ENCODE measurements at places on chromosomes 2 and 18. TPM values are rescaled to one million over a fixed set of nuclear protein-coding genes. Genes with fewer than 3 reads are reported as not detected.

Gene CABLES1
- total RNA-seq: 5.0 TPM

Gene TBR1
- total RNA-seq: not detected

Gene MYO5B
- not detected for total RNA-seq

Gene MRPS5
- total RNA-seq: 41.8 TPM

Gene PDE6D
- 20.1 TPM for total RNA-seq

Gene BMP10
- not detected for total RNA-seq

Gene DLGAP1
- 0.43 TPM for total RNA-seq

Gene TEKT4
- not detected for total RNA-seq

Measured in HFFc6 (cell line).